ENCODE measurements at places on chromosomes 7 and 10. TPM values are rescaled to one million over a fixed set of nuclear protein-coding genes. Genes with fewer than 3 reads are reported as not detected.
A peak's percentile ranks its signal among the peaks of the same experiment; 100 is the strongest.

- no peak for DNase-seq
- peaks cover 12% of the 10 kb centered on the region for H3K27me3 ChIP-seq
- no peaks in the 10 kb centered on the region for H3K36me3 ChIP-seq
- H3K4me1 ChIP-seq, result no peaks in the 10 kb centered on the region
Measured at GRCh38 chr7:124412531-124412930, 353.1 kb downstream of the GPR37 start.

GRCh38 chr7:111499027-111499426 lies 63.3 kb downstream of the IMMP2L start:
- no peaks in the 10 kb centered on the region for H3K27me3 ChIP-seq
- H3K36me3 ChIP-seq, result peaks cover 27% of the 10 kb centered on the region
- no peak overlapping the region for H3K27ac ChIP-seq
- H3K4me3 ChIP-seq, result no peak overlapping the region
- no peaks in the 10 kb centered on the region for H3K4me1 ChIP-seq

DNA sequence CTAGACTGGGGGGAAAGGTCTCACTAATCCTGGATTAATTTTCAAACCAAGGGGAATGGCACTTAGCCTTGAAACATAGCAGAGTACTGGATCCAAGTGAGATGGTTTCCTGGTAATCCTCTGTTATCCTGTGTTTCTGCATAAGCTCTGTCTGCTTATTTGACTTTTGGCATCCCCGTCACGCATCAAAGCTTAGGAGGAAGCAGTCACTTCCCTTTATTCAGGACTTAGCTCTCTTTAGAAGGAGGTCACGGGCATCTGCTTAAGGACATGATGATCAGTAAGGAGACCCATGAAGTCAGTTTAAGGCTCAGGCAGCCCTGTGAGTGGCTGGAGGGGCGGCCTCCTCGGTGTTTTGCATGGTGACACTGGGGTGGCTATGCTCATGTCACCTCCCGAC lies 30.0 kb downstream of the TSPAN15 start:
- H3K36me3 ChIP-seq, result no peaks in the 10 kb centered on the region
- peak overlapping the region; percentile 16 for H3K27ac ChIP-seq
- H3K4me3 ChIP-seq, result no peak overlapping the region
- no peak for DNase-seq
- H3K4me1 ChIP-seq, result peaks cover 13% of the 10 kb centered on the region

TDRD1 gene
- total RNA-seq, result not detected
